ENCODE measurements at places on chromosomes 16 and 17.

- no peaks in the 10 kb centered on the region for H3K4me1 ChIP-seq
- no peak for DNase-seq
- no peaks in the 10 kb centered on the region for H3K36me3 ChIP-seq
- H3K4me3 ChIP-seq, result no peak within 1 kb of the TSS
- H3K27ac ChIP-seq, result peak within 1 kb of the TSS; percentile 84
- H3K27me3 ChIP-seq, result no peaks in the 10 kb centered on the region
These were observed at the start of gene SMIM22 for GRCh38 chr16:4795181-4795827. Gene SMIM22 (plus strand): TSS chr16:4795369. CDS start chr16:4795735, 366 bp downstream.

DNA sequence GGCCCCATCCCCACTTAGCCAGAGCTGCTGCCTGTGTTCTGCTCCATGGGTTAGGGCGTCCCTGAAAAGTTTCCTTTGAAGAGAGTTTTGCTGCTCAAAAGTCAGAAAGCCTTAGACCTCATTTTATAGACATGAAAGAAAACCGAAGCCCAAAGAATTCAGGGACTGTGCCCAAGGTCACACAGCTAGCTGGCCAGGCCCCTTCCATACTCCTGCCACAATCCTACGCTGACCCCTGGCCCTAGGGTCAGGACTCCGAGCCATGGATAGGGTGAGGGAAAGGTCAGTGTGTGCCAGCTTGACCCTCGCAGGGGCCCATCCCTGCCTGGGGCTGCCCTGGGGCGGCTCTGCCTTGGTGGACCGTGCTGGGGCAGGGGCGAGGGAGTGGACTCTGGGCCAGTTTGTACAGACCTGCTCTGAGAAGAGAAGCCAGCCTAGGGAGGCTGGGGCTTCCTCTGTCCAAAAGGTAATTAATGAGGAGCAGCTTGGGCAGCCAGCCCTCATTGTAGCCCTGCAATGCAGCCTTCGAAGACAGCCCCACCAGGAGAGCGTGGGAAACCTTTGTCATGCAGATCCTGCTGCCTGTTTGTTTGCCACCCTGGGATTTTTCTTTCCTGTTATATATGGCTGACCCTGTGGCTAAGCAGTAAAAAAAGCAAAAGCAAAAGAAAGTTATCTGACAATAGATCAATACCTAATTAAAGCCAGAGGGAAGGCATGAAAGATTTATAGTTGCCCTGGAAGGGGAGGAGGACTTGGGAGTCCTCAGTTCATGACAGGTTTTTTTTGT lies 37.4 kb downstream of the RHBDL3 start:
- H3K4me3 ChIP-seq, result no peak overlapping the region
- no peaks in the 10 kb centered on the region for H3K27me3 ChIP-seq
- no peaks in the 10 kb centered on the region for H3K36me3 ChIP-seq
- DNase-seq, result no peak
- peak overlapping the region; percentile 48 for H3K27ac ChIP-seq

DNA sequence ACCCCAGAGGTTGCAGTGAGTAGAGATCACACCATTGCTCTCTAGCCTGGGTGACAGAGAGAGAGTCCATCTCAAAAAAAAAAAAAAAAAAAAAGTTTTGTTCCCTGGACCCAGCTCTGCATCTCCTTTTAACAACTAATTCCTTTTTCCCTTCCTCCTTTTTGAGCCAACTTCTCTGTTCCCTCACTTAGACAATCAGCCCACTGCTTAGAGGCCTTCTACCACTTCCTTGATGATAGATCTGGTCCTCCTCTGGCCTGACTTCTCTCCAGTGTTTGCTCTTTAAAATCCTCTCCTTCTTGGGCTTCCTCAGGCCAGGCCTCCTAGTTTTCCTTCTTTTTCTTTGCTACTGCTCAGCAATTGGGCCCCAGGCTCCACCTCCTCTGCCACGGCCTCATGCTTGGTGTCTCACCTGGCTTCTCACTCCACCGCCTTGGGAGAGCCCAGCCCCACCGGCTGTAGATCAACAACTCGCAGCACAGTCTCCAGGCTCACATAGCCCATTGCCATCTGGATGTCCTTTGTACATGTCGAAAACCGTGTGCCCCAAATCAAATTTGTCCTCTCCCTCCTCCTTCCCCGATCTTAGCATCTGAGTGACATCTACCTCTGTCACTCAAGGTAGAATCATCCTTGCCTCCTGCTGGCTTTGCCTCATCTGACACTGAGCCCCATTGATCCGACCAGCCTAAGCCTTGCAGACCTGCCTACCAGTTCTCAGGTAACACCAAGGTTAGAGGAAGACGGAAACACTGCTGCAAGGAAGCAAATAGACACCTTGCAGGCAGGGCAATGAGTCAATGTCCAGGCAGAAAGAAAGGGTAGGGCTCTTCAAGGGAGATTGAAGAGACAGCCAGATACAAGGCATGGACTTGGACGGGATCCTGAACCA lies 17.4 kb downstream of the ARHGAP27 start:
- no peak overlapping the region for H3K27ac ChIP-seq
- H3K27me3 ChIP-seq, result no peaks in the 10 kb centered on the region
- no peak for DNase-seq
- H3K4me1 ChIP-seq, result no peaks in the 10 kb centered on the region
- no peaks in the 10 kb centered on the region for H3K36me3 ChIP-seq

GRCh38 chr17:28722417-28723158 lies 2.8 kb downstream of the RPL23A start:
- H3K27me3 ChIP-seq, result no peaks in the 10 kb centered on the region
- peaks cover 21% of the 10 kb centered on the region for H3K4me1 ChIP-seq
- no peak overlapping the region for H3K4me3 ChIP-seq
- H3K36me3 ChIP-seq, result no peaks in the 10 kb centered on the region
- no peak overlapping the region for H3K27ac ChIP-seq

GRCh38 chr17:73478768-73479424 lies 165.3 kb downstream of the SDK2 start:
- H3K4me1 ChIP-seq, result no peaks in the 10 kb centered on the region
- no peaks in the 10 kb centered on the region for H3K36me3 ChIP-seq
- H3K4me3 ChIP-seq, result no peak overlapping the region
- H3K27me3 ChIP-seq, result peaks cover 10% of the 10 kb centered on the region
- DNase-seq, result no peak
